ENCODE measurements at places on chromosomes 3 and 15.

GRCh38 chr15:62066663-62067447 is at the start of gene C2CD4A:
TSS of gene C2CD4A (plus strand) at chr15:62066977. CDS start at chr15:62067614, 637 bp downstream.
- DNase-seq: peak; percentile 91

GRCh38 chr3:47098910-47099309 is 65.0 kb downstream of the SETD2 start:
- DNase-seq: no peak

- DNase-seq: no peak
Observed at GRCh38 chr3:147518465-147518864, 109.3 kb downstream of the ZIC1 start.

DNA sequence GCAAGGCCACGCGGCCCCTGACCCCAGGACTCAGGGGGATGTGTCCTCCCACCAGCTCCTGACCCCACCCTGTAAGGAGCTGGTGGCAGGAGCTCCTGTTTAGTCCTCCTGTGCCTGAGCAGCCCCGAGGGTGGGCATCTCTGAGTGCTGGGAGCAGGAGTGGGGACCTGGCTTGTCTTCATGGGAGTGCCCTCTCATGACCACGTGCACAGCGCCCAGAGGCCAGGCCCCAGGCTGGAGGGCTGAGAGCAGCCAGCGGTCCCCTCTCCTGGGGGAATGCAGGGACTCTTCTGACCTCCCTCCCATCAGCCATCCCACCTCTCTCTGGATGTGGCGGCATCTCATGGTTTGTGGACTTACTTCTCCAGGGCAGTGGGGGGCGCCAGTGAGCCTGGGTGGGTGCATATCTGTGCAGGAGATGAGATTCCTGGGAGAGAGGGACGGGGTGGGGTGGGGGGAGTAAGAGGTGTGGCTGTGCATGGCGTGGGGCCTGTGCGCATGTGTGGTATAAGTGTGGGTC is 205.6 kb downstream of the TBC1D2B start:
- no peak for DNase-seq

GRCh38 chr3:132898141-132898540 is 140.1 kb upstream of the TMEM108 start:
- no peak for DNase-seq

DNA sequence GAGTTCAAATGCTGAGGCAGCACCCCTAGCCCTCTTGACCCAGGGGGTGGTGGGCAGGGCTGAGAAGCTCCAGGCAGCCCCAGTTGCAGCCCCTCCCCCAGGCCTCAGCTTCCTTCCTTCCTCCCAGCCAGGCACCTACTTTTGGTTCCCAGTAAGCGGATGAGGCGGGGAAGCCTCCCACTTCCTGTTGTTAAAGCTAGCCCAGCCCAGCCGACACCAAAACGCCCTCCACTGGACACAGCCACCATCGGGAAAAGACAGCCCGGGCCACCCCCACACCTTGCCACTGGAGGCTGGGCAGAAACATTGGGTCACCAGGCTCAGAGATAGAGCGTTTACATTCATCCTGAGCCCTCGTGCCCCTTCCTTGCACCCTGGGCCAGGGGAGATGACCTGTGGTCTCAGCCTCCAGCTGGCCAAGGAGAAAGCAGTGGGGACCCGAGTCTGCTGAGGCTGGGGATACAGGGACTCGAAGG is 3.5 kb downstream of the DUSP7 start:
- DNase-seq: peak; percentile 69

DNA sequence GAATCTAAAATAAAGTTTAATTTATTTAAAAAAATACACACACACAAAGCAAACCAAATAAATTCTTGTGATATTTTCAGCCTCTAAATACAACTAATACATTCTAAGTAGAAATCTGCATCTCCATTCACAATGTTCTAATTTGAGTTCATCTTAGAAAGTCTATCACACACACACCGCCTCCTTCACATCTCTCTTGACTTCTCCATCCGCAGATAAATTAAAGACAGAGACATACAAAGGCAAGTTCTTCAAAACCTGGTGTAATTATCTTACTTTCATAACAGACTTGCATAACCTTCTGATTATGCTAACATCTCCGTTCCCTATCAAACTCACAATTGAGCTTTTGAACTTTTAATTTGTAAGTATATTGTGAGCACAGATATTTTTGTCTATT is 657.3 kb downstream of the VGLL3 start:
- DNase-seq: no peak

- DNase-seq: no peak
Observed at GRCh38 chr15:93942269-93942694, 289.1 kb upstream of the MCTP2 start.

- no peak for DNase-seq
Observed at GRCh38 chr3:23404246-23404645, 201.1 kb downstream of the UBE2E2 start.

GRCh38 chr3:37808656-37809055 is 53.0 kb upstream of the CTDSPL start:
- no peak for DNase-seq

DNA sequence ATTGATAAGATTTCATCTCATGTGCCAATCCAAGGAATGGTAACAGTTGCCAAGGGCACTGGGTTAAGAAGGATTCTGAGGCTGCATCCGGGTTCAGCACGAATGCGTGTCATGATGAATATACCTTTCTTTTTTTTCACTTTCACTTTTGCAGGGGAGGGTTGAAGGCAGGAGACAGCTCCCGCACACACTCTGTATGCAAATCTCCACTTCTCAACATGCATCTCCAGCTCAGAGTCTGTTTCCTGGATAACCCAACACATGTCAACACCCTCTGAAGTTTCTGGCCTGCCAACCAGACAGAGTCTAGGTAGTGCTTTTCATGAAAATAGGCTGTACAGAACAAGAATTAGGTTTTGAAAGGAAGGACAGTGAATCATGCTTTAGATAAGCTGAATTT is 21.6 kb downstream of the B4GALT4 start:
- DNase-seq: no peak

GRCh38 chr3:151225040-151225975 is 22.3 kb upstream of the GPR171 start:
- no peak for DNase-seq

DNA sequence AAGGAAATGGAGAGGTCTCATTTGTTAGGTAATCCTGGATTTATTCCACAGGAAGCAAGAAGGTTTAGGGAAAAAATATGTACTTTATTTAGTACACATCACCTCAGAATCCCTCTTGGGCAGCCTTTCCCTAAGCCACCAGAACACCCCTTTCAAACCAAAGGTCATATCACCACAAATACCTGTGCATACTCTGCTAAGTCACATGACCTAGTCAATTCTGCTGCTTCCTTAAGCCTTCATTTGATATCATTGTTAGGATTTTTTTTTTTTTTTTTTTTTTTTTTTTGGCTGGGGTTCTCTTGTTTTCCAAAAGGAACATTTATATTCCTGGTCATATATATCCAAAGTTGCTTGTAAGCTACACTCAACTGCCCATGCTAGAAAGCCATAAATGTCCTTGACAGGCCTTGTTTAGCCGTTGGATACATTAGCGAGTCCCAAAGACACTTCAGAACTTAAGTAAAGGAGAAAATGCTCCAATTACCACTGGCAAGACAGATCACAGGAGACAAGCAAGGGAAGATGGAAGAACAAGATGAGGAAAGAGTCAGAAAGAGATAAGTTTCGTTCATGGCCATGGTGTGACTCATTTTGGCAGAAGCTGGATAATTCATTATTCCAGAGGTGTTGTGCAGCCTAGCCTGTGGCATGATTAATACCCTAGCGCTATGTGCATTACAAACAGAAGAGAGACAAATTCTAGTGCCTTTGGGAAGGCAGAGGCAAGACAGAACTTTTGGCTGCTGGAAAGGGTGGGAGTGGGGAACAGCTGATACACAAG is 155.6 kb upstream of the SLC2A2 start:
- DNase-seq: no peak

DNA sequence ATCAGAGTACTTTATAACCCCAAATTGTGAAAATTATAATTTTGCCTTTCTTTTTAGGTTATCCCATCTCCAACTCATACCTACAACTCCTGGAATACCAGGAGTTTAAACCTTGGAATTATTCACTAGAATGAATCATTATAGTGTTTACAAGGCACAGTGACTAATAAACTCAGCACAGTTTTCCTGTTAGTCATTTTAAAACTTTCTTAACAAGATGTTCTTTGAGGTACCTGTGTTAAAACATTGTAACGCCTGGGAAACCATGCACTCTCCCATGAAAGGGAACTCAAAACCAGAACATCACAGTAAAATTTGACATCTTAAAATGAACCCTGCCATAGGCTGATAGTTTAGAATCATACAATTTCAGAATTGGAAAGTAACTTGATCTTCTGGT is 132.4 kb upstream of the OSTN start:
- no peak for DNase-seq
